GM12878 (cell line): ENCODE measurements at places on chromosomes 16 and 17.

DNA sequence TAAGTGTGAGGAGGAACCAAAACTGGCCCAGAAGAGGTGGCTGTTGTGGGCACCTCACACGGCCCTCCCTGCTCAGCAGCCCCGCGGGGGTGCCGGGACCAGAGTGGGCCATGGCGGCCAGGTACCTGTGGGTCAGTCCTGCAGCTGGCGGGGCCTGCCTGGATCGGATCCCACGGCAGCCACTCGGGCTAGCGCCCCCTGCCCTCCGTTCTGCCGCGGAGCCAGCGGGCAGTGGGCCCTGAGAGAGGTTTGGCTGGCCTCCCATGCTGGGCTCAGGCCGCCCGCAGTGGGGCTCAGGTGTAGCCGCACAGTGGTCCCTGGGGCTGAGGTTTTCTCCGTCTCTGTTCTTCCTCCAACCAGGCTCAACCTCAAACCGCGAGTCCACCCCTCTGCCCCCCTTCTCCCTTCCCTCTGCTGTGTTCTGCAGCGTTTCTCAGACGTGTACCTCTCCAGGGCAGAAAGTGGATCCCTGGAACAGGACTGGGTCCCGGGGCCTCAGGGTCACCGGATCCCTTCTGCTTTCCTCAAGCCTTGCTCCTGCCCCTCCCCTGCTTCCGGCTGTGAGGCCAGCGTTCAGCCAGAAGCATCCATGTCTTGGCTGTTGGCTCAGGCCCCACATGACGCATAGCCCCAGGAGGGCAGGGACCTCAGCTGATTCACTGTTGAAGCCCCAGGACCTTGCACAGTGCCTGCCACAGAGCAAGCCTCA, 28.6 kb upstream of the ITGA3 start:
- DNase-seq, result no peak

DNA sequence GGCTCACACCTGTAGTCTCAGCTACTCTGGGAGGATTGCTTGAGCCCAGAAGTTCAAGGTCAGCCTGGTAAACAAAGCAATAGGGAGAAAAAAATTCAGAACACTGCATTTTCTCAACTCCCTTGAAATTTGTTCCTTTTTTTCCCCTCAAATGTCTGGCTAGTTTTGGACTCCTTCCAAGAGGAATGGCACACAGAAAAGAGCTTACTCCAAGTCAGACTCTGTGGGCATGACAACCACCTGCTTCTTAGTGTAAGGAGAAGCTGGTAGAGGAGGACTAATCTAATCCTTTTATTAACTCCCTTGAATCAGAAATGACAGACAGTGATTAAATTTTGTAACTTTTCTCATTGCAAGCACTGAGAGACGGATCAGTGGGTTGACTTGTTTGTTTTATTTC, 27.9 kb upstream of the HYDIN start:
- DNase-seq, result no peak

GRCh38 chr17:65977041-65977440, 214.9 kb downstream of the CEP112 start:
- DNase-seq, result no peak

DNA sequence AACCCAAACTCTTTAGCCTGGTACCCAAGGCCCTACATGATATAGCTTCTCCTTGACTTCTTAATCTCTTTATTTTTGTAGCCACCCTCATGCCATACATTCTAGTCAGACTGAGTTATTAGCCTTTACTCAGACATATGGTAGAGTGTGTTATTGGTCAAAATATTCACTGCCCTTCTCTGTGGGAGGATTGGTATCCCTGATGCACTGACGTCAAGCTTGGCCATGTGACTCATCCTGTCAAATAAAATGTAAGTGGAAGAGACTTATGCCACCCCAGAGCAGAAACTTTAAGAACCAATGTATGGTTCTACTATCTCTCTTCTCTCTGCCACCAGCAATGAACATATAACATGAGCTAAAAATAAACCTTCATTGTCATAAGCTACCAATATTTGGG, 12.2 kb upstream of the BEAN1 start:
- DNase-seq, result no peak

- DNase-seq, result no peak
These were observed at the start of gene TEKT5 for GRCh38 chr16:10694830-10695229. Gene TEKT5, minus strand, starts transcription at chr16:10694930. Its CDS starts 57 bp downstream, at chr16:10694873.

DNA sequence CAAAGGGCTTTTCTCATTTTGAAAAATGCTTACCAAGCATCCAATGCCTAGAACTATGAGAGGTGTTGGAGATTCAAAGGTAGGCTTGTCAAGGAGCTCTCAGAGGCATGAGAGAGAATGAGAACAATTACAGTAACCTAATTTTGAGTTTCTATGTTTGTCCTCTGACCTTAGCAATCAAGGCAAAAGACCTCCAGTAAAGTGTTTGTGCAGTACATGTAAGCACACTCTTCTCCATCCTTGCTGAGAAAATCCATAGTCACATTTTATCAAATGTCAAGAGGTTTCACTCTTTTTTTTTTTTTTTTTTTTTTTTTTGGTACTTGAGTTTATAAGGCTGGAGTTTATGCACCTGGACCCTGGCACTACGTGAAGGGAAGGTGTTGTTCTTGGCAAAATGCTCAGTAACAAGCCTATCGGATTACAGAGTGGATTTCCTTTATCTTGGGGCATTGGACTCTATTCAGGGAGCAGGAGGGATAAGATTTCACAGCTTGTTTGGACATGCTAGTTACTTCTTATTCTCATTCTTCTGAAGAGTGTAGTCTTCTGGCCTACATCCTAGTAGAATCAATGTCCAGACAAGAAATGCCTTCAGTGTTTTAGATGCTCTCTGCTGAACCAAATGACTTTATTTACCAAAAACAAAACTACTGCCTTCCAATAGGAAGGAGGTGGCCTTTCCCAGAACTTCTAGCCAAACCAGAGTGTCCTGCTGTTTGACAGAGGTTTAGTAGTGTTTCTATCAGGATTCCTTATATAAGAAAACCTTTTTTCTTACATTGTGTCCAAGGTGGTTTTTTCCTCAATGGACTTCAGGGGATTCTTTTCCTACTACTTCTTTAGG, 21.9 kb downstream of the KCNJ2 start:
- no peak for DNase-seq

DNA sequence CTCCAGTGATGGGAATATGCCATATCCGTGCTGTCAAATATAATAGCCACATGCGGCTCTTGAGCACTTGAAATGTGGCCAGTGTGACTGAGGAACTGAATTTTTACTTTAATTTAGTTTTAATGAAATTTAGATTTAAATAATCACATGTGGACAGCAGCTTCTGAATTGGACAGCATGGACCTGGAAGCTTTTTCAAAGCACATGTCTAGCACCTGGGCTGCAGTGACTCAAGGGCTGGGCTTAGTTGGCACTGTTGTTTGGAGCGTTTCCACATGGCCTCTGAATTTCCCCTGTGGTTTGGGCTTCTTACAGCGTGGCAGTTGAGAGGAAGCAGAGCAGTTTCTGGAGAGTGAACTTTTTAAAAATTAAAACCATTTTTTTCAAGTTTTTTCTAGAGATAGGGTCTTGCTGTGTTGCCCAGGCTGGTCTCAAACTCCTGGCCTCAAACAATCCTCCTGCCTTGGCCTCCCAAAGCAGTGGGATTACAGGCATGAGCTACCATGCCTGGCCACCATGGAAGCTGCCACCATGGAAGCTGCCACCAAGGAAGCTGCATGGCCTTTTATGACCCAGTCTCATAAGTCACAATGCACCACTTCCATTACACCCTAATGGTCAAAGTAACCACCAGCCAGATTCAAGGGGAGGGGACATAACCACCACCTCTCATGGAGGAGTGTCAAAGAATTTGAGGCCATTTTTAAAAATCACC, 6.7 kb upstream of the TOB1 start:
- no peak for DNase-seq

DNA sequence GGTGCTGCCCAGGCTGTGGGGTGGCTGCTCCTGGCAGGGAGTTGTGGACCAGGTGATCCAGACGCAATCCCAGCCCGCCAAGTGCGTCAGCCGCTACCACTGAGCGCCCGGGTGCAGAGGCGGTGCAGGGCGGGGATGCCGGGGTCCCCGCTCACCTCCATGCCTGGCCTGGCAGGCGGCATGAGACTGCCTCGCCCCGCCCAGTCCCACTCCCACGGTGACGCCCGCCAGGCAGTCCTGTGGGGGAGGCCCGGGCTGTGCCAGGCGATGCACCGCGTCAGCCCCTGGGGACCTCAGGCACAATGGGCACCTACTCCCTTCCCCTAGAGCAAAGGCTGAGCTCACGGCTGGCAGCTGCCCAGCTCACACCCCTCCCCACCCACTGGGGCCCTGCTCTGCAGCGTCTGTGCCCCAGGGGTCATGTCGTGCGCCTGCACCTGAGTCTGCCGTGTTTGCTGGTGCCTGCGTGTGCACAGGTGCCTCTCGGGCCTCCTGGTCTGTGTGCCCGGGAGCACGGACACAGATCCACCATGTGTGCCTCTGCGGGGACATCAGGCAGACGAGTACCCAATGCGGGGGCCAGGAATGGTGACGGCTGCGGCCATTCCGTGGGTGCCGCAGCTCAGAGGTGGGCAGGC, 5.3 kb downstream of the RPUSD1 start:
- no peak for DNase-seq

DNA sequence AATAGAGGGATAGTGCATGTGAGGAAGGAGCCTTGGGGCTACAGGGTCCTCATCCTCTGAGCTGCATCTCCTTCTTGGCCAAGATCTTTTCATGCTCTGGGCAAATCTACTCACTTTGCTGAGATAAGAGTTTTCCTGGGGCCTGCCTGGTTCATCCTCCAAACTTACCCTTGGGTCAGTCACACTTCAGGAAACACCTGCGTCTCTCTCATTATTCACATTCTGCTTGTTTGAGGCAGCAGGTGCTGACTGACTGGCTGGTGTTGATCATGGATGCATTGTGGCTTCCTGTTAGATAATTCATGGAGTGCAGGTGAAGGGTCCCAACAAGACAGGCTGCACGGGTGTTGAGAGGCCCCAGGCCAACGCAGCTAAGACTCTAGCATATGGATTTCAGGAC, 162.6 kb downstream of the SALL1 start:
- DNase-seq, result no peak
